ENCODE measurements at places on chromosomes 1 and 21.

DNA sequence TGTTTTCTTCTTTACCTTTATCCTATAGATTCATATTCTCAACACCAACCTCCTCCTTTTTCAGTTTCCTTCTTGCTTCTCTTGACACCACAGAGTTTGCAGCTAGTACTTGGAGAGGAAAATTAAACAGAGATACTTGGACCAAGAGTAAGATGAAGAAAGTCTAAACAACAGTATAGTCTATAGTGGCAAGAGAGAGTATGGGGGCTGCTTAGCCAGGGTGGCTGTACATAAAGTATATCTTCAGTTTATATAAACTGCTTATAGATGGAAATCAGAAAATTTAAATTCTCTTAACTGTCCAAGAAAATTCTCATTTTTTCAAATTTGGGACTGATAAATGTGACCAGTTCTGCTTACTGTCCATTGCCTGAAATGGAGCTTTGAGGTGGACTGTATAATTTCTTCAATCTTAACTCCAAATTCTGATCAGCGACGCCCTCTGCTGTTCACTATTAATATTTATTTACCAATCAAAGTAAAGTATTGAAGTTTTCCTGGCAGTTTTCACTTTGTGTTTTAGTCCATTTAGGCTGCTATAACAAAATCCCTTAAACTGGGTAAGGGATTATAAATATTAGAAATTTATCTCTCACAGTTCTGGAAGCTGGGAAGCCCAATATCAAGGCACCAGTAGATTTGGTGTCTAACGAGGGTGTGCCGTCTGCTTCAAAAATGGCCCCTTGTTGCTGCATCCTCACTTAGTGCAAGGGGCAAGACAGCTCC is 14.8 kb upstream of the METTL18 start:
- DNase-seq = no peak

- DNase-seq = no peak
These were observed 31.8 kb upstream of the CDC14A start for GRCh38 chr1:100320311-100321099.

DNA sequence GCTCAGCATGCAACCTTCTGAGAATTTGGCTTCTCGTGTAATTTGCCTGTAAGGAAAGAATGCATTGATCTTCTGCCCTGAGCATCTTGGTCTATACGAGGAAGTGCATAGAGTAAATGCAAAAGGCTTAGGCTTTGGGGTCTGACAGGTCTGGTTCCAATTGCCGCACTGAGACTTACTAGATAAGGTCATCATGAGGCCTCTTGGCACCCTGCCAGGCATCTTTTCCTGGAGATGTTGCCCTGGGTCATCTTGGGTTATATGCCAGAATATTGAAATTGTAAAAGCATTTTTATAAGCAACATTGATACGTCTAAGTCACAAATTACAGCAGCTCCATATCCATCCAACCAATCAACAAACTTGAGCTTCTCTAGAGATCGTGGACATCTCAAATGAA is 108.8 kb upstream of the WARS2 start:
- DNase-seq = no peak

DNA sequence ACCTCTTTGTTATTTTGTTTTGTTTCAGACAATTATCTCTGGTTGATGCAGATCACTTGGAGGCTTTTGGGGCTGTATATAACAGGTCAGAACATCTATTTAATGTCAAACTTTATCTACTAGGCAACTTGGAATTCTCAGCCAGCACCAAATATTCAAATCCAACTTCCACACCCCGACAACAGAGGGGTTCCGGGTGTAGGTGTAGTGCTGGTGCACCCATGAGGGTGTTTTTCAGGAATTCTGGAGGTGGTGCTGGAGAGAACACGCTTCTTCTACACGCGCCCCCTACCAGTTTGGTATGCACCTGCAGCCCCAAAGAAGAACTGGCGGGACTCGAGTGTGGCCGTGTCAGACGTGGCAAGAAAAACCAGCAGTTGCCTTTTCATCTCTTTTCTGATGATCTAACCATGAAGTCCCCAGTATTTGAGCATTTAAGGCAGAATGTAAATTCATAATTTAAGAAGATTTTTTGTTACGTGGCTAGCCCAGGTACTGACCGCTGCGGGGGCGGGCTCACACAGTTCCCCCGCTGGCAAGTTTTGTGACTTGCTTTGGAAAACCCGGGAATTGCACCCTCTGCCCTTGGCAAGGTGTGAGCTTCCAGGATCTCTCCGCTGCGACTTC is 462 bp upstream of the TLCD4 start:
- DNase-seq = peak; percentile 56

DNA sequence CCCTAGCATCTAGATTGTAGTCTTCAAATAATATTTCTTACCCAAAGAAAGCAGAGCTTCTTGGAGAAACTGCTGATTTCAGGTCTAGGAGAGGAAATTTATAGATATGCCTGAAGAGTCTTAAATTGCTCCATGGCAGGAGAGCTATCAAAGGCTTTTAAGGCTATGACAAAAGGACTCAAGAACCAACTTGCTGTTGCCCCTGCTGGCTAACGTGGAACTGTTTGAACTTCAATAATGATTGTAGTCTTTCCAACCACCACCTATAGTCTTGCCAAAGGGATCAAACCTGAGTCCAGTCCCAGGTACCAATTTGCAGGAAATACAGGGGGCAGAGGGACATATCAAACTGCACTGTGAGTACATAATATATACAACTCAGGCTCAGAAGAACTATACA is 336.2 kb upstream of the ESRRG start:
- no peak for DNase-seq

Measured in NCI-H524 treated with DMSO at 0.1 percent for 48 hours (cell line).